ENCODE measurements at places on chromosomes 13 and 19.

- no peak for DNase-seq
Observed at GRCh38 chr13:25347151-25347550, 24.6 kb upstream of the ATP8A2 start.

DNA sequence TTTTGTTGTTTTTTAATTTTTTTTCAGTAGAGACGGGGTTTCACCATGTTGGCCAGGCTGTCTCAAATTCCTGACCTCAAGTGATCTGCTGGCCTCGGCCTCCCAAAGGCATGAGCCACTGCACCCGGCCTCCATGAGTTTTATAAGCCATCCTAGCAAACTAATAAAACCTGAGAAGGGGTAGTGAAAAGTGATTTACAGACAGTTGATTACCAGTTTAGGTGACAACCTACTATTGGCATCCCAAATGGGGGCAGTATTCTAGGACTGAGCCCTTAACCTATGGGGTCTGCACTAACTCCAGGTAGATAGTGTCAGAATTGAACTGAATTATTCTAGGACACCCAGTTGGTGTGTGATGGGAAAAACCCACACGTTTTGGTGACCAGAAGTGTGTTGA lies 6.5 kb upstream of the LATS2 start:
- DNase-seq, result no peak

- no peak for DNase-seq
Observed at GRCh38 chr13:82597747-82598146, 1284.5 kb downstream of the SLITRK1 start.

GRCh38 chr13:52414963-52415362 lies 9.0 kb upstream of the THSD1 start:
- DNase-seq, result no peak

DNA sequence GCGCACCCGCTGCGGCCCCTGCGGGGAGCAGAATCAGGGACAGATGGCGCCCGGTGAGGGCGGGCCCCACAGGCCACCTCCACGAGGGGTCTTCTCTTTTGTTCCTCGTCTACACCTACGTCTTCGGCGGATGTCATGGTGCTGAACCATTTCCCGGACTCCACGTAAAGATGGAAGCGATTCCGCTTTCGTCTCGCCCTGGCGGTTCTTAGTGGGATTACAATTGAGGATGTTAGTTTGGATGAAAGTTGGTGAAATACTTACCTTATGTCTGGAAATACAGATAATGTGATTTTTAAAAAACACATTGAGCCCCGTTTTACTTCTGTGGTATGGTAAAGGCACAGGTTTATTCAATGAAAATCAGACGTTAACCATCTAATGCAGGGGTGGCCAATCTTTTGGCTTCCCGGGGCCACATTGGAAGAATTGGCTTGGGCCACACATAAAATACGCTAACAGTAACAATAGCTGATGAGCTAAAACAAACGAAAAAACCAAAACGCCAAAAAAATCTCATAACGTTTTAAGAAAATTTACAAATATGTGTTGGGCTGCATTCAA lies 1.4 kb upstream of the ZMYM5 start:
- peak; percentile 2 for DNase-seq

DNA sequence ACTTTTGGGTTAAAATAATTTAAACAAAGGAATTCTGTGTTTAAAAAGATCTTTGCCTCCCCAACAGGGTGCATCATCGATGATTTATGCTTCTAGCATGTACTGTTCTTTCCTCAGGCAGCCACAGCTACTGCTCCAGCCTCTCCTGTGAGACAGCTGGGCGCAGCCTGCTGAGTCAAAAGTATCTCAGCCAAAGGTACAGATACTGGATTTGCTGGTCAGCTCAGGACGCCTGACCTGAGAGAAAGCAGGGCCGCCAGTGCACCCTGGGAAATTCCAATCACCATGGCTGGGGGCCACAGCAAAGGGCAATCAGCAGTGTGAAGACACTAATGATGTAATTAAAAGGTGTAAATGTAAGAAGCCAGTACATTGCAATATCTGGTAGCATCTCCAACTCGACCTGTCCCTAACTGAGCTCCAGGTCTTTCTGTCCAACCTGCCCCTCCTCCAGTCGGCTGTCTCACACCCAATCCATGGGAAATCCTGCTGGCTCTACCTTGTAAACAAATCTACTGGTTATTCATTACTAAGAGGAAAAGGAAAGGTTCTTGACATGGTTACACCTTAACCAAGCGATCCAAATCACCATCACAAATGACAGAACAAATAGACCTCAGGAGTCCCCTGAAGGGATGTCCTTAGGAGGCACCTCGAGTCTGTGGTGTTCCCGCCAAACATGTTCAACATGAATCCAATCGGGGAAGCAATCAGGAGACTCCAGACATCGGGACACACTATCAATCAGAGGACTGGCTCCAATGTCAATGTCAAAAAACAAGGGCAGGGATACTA lies 7.3 kb downstream of the OPA3 start:
- no peak for DNase-seq

DNA sequence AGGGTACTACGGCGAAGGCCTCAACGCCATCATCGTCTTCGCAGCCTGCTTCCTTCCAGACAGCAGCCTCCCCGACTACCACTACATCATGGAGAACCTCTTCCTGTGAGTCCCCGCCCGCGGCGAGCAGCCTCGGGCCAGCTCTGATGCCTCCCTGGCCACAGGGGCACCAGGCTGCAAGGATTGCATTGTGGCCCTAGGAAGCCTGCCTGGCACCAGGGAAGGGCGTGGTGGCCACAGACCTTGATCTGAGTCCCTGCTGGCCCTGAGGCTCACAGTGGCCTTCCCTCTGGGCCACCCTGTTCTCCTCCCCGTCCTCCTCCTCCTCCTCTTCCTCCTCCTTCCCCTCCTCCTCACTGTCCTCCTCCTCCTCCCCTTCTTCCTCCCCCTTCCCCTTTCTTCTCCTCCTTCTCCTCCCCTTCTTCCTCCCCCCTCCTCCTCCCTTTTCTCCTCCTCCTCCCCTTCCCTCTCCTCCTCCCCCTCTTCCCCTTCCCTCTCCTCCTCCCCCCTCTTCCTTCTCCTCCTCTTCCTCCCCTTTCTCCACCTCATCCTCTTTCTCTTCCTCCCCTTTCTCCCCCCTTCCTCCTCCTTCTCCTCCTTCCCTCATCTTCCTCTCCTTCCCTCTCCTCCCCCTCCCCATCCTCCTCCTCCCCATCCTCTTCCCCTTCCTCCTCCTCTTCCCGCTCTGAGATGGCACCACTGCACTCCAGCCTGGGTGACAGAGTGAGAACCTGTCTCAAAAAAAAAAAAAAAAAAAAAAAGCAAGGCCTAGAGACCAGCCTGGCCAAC lies 24.4 kb upstream of the NMRK2 start:
- DNase-seq, result no peak

DNA sequence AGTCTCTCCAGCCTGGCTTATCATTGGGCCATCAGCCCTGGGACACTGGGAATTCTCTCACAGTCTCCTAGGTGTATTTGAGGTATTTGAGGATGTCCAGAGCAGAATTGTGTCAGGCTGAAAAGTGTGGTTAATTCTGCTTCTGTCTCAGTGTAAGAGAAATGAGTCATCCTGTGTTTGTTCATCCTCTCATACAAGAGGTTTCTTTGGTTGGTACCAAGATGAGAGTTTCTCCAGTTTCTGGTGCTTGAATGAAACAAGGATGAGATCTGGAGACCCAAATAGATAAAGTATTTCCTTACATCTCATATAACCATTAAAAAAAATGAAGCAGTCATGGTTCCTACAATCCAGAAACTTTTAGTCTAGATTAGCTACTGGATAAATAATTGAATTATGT lies 7.7 kb downstream of the ZNF253 start:
- no peak for DNase-seq

DNA sequence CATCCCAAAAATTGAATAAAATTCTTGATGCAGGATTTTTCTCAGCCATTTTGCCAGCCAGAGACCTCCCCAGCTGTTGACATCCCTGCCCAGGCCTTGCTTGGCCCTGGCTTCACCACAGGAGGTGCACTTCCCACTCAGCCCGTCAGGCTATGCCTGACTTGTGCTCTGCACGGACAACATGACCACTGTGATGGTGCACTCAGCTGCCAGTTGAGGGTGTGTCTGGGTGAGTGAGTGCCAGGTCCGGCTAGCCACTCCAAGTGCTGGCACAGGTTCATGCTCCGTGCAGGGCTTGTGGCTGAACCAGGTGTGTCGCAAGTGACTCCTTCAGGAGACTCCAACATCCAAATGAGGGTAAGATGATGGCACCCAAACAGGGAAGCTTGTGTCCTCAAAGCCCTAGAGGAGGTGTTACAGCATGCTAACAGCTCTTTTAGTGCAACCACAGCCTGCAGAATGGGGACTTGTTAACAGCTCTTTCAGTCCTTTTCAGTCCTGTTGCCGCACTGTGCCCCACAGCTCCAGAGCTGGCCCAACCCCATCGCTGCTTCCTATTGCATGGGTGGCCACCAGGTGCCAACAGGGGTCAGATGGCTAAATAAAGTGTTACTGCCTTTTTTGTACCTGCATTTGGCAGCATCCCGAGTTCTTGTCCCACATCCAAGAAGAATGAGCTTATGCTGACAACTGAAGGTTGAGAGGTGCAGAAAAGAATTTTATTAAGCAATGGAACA lies 380.7 kb downstream of the SLITRK5 start:
- DNase-seq, result no peak

GRCh38 chr13:98429977-98430736 lies 146.8 kb downstream of the STK24 start:
- DNase-seq, result no peak

GRCh38 chr19:36258028-36258875 lies 43.3 kb downstream of the ZNF146 start:
- no peak for DNase-seq

DNA sequence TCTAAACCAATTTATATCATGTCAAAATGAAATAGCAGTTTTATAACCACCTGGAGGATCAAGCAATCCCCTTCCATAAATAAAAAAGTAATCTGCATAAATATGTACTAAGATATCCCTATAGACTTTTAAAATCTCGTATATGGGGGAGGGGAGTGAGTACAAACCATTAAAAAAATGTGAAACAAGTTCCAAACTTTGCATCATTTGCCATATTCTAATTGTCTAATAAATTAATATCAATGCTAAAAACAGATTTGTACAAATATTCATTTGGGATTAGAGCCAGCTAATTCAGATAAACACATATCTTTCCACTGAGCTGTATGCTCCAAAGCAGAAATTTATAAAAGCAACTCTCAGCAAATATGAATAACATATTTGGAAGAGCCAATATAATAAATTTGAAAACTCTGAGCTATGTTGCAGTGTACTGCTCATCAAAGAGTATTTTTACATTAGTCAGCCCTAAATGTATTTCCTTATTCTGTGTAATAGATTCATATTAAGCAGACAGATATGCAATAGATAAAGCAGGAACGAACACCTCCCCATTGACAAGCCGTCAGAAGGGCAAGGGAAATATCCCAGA lies 970.2 kb downstream of the EFNB2 start:
- no peak for DNase-seq

DNA sequence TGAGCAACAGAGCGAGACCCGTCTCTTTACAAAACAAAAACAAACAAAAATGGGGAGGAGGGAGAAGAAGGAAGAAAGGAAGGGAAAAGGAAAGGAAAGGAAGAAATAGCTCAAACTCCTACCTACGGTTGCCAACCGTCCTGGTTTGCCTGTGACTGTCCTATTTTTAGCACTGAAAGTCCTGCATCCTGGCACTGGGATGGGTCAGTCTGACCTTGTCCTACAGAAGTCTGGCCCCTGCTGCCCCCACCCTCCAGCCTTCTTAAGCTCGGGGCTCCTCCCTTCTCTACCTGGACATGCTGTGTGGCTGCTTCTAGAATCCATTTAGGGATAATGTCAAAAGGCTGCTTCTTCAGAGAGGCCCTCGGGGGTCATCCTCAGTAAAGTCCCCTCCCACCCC lies 1.2 kb upstream of the STXBP2 start:
- DNase-seq, result no peak

GRCh38 chr13:67133476-67133875 lies 96.7 kb downstream of the PCDH9 start:
- DNase-seq, result no peak

DNA sequence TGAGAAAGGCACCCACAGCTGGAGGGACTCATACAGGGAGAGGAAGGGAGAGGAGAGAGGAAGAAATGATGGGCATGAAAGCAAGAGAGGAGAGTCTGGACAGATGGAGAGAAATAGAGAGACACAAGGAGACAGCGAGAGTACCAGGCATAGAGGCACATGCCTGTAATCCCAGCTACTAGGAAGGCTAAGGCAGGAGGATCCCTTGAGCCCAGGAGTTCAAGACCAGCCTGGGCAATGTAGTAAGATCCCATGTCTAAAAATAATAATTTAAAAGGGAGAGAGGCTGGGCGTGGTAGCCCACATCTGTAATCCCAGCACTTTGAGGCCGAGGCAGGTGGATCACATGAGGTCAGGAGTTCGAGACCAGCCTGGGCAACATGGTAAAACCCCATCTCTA lies 9.3 kb downstream of the UNC13A start:
- DNase-seq, result no peak

GRCh38 chr13:99968521-99969452 lies 2.8 kb downstream of the ZIC5 start:
- no peak for DNase-seq

DNA sequence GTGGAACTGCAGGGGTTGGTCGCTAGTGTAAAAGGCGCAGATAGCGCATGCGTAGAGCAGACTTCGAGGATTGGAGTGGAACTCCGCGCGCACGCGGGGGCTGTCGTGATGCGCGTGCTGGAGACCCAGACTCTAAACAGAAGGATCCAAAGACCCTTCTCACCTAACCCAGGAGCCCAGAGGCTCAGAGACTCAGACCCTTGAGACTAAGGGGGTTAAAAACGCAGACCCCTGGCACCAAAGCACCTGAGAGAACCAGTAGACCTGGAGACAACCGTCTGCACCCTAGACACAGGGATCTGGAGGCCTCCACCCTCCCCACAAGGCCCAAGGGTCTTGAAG lies 567 bp upstream of the CTU1 start:
- no peak for DNase-seq

DNA sequence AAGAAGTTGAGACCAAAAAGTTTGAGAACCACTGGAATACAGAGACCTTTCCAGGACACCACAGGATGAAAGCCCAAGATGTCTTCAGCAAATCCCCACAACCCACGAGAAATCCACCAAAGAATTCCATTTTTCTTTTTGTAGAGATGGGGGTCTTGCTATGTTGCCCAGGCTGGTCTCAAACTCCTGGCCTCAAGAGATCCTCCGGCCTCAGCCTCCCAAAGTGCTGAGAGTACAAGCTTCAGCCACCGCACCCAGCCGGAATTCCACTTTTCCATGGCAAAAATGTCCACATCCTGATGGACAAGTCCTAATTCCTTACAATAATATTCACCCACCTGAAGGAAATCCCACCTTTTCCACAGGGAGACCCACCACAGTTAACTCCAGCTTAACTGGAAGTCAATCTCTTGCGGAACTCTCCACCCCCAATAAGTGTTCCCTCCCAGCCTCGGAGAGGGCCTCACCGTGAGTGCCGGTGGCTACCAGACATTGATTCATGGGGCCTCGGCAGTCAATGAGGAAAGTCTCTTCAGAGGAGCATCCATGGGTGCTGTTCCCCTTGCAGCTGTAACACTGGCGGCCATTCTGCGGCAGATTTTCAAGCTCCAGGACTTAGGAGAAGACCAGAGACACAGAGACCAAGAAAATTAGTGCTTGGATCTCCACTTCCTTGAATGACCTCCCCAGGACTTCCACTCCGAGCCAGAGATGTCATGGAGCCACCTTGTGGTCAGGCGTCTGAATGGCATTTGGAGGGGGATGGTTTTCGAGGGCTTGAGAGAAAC lies 12.3 kb upstream of the CADM4 start:
- DNase-seq, result peak; percentile 43

GRCh38 chr13:32499538-32500210 lies 38.9 kb downstream of the N4BP2L2 start:
- DNase-seq, result no peak

GRCh38 chr19:8038815-8039214 lies 13.7 kb upstream of the CCL25 start:
- DNase-seq, result no peak
